ENCODE measurements at places on chromosomes 3 and 15. TPM values are rescaled to one million over a fixed set of nuclear protein-coding genes. Genes with fewer than 3 reads are reported as not detected.

The NOX5 gene
- total RNA-seq, result 2.9 TPM

GRCh38 chr15:73515527-73515926 is 72.6 kb downstream of the REC114 start:
- no peak for DNase-seq

- DNase-seq, result no peak
Measured at GRCh38 chr15:78635346-78635745, 5.7 kb downstream of the CHRNB4 start.

DNA sequence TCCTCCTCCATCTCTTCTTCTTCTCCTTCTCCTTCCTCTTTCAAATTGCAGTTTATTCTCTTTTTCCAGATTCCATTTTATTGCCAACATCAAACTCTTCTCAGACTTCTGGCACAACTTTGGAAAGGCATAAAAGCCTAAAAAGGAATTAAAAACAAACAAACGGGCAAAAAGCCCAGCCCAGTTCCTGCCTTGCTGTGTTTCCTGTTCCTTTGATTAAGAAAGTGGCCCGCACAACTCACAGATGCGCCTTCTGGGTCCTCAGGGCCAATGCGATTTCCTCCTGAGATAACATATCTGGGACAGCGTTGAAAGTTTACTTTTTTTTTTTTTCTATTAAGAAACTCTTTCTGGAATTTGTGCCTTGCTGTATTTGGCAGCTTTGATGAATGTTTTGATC is 158.7 kb upstream of the UBE3A start:
- no peak for DNase-seq

The GOLGA8G gene
- not detected for total RNA-seq

DNA sequence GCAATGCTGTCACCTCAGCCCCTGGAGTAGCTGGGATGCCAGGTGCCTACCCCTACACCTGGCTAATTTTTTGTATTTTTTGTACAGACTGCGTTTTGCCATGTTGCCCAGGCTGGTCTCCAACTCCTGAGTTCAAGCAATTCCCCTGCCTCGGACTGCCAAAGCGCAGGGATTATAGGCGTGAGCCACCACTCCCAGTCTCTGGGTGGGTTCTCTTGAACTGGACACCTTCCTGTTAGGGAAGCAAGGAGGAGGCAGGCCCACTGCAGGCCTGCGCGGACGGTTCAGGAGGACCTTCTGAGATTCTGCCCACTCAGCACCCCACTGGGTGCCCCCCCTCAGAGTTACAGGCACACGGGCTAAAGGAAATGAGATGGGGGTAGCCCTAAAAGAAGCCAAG is 73.8 kb upstream of the HERC1 start:
- no peak for DNase-seq
